Activated effector memory CD4-positive, alpha-beta T cell treated with anti-CD3 and anti-CD28 coated beads, Interleukin-2, amount 50 U/mL, for 16 hours (primary cell): ENCODE measurements at places on chromosomes 2 and 18.
A peak's percentile ranks its signal among the peaks of the same experiment; 100 is the strongest.

DNA sequence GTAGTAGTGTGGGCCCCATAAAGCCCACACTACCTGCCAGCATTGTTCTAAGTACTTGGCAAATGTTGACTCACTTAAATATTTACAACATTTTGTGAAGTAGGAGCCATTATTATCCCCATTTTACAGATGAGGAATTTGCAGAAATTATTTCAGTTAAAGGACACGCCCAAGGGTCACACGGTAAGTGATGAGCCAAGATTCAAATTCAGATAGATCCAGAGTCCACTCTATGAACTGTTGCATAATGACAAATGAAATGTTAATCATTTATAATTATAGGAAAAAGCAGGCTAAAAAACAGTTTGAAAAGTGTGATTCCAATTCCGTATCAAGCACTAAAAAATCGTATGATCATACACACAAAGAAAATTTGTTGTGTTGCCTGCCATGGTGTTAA lies 108.4 kb downstream of the MDH1 start:
- DNase-seq: no peak

DNA sequence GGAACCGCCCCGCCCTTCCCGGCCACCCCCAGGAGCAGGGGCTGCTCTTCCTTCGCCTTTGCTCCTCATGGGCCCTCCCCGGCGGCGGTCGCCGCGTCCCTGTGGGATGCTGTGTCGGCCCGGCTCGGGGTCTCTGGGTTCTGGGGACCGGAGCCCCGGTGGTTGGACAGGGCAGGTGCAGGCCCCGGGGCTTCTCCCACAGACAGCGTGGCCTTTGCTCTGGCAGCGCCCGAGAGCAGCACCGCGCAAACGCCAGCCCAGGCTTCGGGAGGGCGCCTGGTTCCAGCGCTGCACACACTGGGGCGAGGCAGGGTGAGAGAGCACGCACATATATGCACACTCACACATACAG lies 9.0 kb upstream of the KCNG2 start:
- peak; percentile 53 for DNase-seq

GRCh38 chr2:33145459-33145858 lies 198.7 kb downstream of the LTBP1 start:
- DNase-seq: no peak

DNA sequence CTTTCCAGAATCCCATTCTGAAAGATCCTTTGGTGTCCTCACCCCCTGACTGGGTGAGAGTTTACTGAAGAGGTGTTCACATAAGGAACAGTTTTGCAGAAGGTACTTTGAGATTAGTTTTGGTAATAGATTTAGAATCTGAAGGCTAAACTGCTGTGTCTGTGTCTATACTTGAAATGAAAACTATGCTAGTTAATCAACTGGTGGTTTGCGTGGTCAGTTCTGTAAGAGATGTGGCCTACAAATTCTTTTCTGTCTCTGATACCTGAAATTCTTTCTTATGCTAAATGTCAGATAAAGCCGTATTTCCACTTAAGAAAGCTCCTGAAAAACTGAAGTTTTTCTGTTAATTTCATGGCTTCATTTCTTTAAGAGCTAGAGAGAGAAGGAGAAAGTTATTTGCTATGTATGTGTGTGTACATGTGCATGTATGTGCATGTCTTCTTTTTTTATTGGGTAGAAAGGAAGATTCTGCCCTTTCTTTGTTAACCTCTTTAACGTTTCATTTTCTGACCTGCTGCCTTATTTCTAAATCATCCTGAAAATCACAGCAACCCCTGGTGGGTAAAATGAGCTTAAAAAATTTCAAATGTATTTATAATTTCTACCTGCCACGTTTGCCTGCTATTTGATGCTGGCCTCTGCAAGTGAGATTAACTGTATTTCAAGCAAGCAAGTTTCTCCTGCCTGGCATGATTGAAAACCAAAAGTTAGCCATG lies 552.0 kb upstream of the NRP2 start:
- no peak for DNase-seq

DNA sequence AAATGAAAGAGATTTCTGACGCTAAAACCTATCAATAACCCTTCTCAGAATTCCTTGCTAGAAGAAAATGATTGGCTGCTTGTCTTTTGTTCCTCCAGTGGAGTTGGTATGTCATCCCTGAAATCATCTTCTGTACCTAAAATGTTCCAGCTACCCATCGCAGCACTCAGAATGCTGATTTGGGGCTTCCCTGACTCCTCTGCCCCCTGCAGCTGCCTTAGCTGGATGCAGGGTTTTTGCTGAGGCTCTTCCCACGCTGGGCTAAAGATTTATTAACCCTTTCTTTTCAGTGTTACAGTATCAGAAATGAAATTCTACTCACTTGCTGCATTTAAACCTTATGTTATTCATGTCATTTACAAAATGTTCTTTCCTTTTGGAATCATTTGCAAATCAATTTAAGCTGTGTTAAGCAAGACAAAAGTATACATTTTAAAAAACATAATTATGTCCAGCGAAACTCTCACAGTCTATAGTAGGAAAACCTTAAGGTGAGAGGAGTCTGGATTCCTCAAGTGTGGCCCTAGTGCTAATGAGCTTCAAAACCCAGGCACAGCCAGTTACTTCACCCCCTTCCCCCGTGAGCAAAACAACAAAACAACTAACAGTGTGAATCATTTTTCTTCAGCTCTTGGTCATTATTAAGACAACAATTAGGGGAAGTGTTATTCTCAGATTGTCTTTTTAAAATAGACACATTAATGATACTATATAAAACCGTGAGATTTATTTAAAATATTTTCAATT lies 32.8 kb downstream of the PKP4 start:
- no peak for DNase-seq

DNA sequence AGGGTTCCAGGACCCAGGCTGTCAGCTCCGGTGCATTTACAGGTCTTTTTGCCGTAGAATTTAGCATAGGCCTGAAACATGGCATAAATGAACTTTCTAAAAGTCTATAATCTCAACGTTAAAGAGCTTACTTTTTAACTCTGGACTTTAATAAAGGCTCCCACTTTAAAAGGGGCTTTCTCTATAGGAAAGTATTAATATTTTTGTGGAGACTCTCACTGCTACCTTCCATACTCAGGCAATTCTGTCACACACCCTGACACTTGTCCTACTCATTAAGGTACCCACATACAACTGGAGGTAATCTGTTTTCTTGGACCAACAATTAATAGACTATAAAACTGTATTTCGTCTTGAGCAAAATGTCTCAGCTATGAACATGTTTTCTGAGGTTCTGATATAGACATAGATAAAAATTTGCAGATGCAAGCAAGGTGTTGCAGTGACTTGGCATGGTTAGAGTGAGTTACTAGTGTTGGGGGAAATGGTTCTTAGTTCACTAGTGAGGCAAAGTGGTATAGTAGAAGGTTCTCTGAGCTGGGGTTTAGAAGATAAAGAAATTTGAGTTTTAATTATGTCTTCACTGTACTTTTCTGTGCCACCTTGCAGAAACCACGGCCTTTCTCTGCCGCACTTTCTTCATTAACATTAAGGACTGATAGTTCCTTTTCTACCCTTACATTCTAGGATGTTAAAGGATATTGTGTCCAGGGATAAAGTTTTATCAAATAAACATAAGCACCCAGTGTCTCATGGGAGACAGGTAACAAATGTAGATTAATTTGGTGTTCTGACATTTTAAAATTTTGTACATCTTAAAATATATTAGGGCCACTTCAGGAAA lies 10.8 kb upstream of the NR4A2 start:
- DNase-seq: no peak

DNA sequence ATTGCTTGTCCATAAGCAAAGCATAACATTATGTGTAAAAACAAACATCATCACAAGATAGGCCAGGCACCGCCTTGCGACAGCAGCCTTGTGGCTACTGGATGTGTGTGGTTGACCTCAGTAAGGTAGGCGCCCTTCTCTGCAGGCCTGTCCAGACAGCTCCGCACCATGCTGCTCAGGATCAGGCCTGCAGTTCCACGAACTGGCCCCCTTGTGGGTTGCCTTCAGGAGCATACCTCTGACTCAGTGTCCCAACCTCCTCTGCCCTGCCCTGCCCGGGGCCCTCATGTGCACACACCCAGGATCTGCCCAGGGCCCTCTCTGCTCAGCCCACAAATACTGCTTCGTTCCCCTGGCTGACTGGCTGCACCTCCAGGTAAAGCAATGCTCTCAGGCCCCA lies 16.1 kb upstream of the ZNF236 start:
- DNase-seq: no peak

- DNase-seq: peak; percentile 25
Observed at GRCh38 chr2:109065391-109065734, 63.6 kb upstream of the SH3RF3 start.
